ENCODE measurements at places on chromosomes 7 and 10. TPM values are rescaled to one million over a fixed set of nuclear protein-coding genes. Genes with fewer than 3 reads are reported as not detected.
A peak's percentile ranks its signal among the peaks of the same experiment; 100 is the strongest.

GRCh38 chr10:35558276-35558675, 46.9 kb upstream of the GJD4 start:
- H3K4me1 ChIP-seq: peaks cover 3% of the 10 kb centered on the region
- H3K27ac ChIP-seq: no peak overlapping the region
- no peak overlapping the region for H3K4me3 ChIP-seq
- DNase-seq: no peak

DNA sequence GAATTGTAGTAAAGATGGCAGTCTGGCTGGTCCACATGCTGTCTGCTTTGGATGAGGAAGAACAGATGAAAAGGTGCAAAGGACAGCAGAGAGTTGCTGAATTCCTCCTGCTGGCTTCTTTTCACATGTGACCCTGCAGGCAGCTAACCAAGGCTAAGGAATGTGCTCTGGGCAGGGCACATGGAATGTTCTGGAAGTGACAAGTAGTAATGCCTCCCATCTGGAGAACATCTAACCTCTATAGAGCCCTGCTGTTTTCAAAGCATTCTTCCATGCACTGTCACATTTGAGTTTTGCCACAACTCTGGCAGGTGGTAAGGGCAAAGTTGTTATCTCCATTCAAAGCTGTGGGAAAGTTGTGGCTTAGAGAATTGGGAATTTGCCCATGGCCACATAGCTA, 208.8 kb downstream of the STK31 start:
- no peaks in the 10 kb centered on the region for H3K27me3 ChIP-seq
- H3K4me3 ChIP-seq: no peak overlapping the region
- H3K4me1 ChIP-seq: no peaks in the 10 kb centered on the region
- no peak overlapping the region for H3K27ac ChIP-seq
- no peaks in the 10 kb centered on the region for H3K36me3 ChIP-seq

GRCh38 chr7:20216406-20217036, 663 bp downstream of the MACC1 start:
- H3K4me3 ChIP-seq: no peak overlapping the region
- H3K4me1 ChIP-seq: peaks cover 14% of the 10 kb centered on the region
- H3K27ac ChIP-seq: no peak overlapping the region
- no peak for DNase-seq

DNA sequence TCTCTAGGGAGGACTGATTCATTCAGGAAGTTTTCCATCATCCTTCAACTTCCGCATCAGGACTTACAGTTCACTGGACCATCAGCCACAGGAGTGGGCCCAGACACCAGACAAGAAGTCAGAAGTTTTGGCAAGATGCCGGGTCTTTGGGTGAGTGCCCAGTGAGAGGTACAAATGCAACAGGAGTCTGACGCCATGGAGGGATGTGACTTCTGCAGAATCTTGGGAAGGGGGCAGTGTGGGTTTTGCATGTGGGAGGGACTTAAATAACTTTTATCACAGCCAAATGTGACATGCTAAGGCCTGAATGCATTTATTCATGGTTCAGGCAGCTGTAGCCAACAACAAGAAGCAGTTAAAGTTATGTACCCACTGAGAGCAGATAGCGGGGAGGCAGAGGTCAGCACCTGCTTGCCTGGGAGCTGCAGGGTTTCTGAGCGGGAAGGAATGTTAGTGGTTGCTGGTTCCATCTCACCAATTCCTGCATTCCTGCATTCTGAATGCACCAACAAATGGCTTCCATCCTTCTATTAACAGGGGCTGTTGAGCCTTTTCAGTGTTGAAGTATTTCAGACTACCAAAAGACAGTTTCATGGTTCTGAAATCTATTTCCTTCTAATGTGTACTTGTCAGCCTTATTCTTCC, 375.2 kb downstream of the PAXIP1 start:
- no peaks in the 10 kb centered on the region for H3K27me3 ChIP-seq
- H3K27ac ChIP-seq: no peak overlapping the region

DNA sequence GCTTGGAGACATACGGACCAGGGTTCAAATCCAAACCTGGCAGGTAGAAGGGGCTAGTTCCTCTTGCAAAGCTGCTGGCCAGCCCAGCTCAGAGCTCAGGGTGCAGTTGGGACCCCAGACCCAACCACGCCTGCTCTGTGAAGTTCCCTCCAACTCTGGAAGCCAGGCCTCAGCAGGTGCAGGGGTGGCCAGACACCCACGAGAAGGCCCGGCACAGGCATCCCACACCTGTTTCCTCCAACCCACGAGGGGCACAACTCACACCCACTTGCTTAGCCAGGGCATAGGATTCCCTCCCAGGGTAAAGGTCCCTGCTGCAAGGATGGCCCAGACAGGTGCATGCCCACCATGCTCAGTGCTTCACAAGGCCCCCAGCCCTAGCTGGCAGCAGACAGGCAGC, 262.4 kb downstream of the GRID1 start:
- H3K27ac ChIP-seq: no peak overlapping the region

DNA sequence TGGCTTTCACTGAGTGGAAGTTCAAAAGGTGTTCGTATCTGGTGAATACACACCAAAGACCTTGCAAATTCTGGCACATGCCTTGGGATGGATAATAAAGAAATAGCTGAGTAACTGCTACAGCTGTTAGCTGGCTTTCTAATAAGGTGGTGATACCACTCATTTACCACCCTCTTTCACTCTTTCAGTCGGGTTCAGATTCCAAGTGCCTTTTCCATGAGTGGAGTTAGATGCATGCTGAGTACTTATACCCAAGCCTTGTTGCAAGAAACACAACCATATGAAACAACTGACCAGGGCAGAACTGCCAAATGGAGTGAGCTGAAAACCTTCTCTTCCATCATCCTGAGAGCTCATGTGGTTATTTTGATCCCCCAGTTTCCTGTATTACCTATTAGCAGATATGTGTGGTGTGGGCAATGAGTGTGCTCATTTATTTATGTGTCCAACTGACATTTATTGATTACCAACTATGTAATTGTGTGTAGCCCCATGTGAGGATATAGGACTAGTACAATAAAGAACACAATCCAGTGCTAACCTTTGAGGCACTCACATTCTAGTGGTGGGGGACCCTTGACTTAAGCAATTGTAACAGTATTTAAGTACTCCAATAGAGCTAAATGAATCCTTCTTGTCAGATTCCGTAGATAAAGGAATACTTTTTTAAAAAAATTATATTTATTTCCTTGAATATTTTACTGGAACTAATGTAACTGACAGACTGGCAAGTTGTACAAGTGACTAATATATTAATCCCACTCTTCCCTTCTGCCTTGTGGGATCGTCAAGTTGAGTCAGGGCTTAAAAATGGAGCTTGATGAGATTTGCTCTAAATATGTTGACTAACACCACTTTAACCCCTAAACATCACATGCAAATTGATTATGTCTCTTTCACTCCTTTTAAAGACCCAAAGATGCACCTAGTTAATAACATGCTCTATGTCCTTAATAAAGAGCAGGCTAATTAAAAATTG, 124.7 kb downstream of the ARID5B start:
- DNase-seq: peak; percentile 75
- H3K27me3 ChIP-seq: no peaks in the 10 kb centered on the region
- H3K27ac ChIP-seq: peak overlapping the region; percentile 3
- no peak overlapping the region for H3K4me3 ChIP-seq
- H3K4me1 ChIP-seq: peaks cover 27% of the 10 kb centered on the region

- peak; percentile 96 for DNase-seq
- H3K27me3 ChIP-seq: no peaks in the 10 kb centered on the region
- peaks cover 11% of the 10 kb centered on the region for H3K4me1 ChIP-seq
- H3K4me3 ChIP-seq: no peak overlapping the region
Observed at GRCh38 chr10:10872035-10872673, 145.5 kb upstream of the CELF2 start.

DNA sequence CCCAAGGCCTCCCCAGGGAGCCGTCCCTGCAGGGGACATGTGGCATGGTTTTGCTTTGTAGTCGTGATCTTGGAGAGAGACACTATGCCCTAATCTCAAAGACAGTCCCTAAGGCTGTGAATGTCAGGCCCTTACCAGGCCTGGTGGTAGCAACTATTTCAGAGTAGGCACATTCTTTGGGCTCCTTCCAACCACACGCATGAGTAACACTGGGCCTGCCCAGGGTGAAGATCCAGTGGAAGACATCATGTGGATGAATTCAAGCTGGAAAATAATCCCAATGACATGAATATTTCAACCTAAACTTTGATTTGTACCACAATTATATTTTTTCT, 39.5 kb upstream of the INSIG1 start:
- no peak overlapping the region for H3K4me3 ChIP-seq
- H3K27ac ChIP-seq: no peak overlapping the region
- peaks cover 3% of the 10 kb centered on the region for H3K27me3 ChIP-seq
- H3K36me3 ChIP-seq: no peaks in the 10 kb centered on the region

GRCh38 chr7:101542527-101543241, 86.4 kb downstream of the MYL10 start:
- DNase-seq: peak; percentile 29
- H3K36me3 ChIP-seq: no peaks in the 10 kb centered on the region
- no peak overlapping the region for H3K4me3 ChIP-seq
- H3K4me1 ChIP-seq: peaks cover 2% of the 10 kb centered on the region

Gene HTR5A
- not detected for total RNA-seq

DNA sequence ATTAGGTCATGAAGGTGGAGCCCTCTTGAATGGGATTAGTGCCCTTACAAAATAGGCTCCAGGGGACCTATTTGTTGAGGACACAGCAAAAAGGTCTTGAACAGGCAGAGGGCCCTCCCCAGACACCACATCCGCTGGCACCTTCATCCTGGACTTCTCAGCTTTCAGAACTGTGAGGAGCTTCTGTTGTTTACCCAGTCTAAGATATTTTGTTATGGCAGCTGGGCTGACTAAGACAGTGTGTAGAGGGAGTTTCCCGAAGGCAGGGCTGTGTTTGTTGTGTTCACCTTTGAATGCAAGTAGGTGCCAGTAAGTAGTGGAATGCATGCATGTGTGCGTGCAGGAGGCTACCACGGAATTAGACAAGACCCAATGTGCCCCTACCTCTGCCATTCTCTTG, 106.7 kb downstream of the PTPRE start:
- H3K27me3 ChIP-seq: peaks cover 3% of the 10 kb centered on the region
- H3K4me1 ChIP-seq: no peaks in the 10 kb centered on the region
- no peaks in the 10 kb centered on the region for H3K36me3 ChIP-seq
- H3K27ac ChIP-seq: no peak overlapping the region
- H3K4me3 ChIP-seq: no peak overlapping the region
- no peak for DNase-seq

GRCh38 chr10:86122646-86123045, 243.9 kb downstream of the GRID1 start:
- DNase-seq: no peak
- H3K4me1 ChIP-seq: no peaks in the 10 kb centered on the region
- no peaks in the 10 kb centered on the region for H3K27me3 ChIP-seq
- H3K36me3 ChIP-seq: no peaks in the 10 kb centered on the region
- H3K4me3 ChIP-seq: no peak overlapping the region

Gene GIMAP8
- not detected for total RNA-seq

- H3K4me3 ChIP-seq: no peak within 1 kb of the TSS
- H3K27me3 ChIP-seq: peaks cover 90% of the 10 kb centered on the region
- no peaks in the 10 kb centered on the region for H3K36me3 ChIP-seq
- H3K4me1 ChIP-seq: no peaks in the 10 kb centered on the region
Observed at GRCh38 chr10:69573056-69573806, at the start of gene NEUROG3. NEUROG3 (minus strand) TSS chr10:69573422; CDS start chr10:69573043, 379 bp downstream.

- H3K27me3 ChIP-seq: no peaks in the 10 kb centered on the region
- no peaks in the 10 kb centered on the region for H3K4me1 ChIP-seq
- no peak for DNase-seq
Observed at GRCh38 chr7:17488829-17489228, 190.4 kb downstream of the AHR start.

- peaks cover 3% of the 10 kb centered on the region for H3K27me3 ChIP-seq
- H3K36me3 ChIP-seq: no peaks in the 10 kb centered on the region
- no peak overlapping the region for H3K27ac ChIP-seq
- H3K4me3 ChIP-seq: no peak overlapping the region
- no peak for DNase-seq
- no peaks in the 10 kb centered on the region for H3K4me1 ChIP-seq
Observed at GRCh38 chr7:39033885-39034624, 56.3 kb downstream of the POU6F2 start.

Gene GNAI1
- 44.2 TPM for total RNA-seq

- no peaks in the 10 kb centered on the region for H3K27me3 ChIP-seq
- no peak for DNase-seq
- no peaks in the 10 kb centered on the region for H3K36me3 ChIP-seq
- H3K4me3 ChIP-seq: no peak overlapping the region
- H3K4me1 ChIP-seq: no peaks in the 10 kb centered on the region
Observed at GRCh38 chr7:157903296-157903695, 566.5 kb downstream of the DNAJB6 start.

DNA sequence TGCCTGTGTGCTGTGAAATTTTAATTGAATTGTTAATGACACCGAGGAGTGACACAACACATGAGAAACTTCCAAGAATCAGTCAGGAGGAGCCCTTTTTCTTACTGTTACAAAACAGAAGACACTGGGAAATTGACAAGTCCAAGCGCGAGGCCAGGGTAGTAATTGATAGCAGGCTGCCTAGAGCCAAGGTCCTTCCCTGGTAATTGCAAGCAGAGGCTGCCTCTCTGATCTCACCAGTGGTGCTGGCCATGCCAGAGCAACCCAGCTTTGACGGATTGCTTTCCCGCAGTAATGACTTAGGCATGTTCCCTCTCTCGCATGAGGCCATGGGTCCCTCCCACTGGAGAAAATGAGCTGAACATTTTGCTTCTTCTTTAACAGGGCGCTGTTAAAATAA, 111.5 kb downstream of the LRMDA start:
- H3K27ac ChIP-seq: no peak overlapping the region
- no peaks in the 10 kb centered on the region for H3K36me3 ChIP-seq
- H3K4me3 ChIP-seq: no peak overlapping the region

GRCh38 chr7:30019960-30020359, 6.5 kb downstream of the FKBP14 start:
- H3K27me3 ChIP-seq: no peaks in the 10 kb centered on the region
- no peaks in the 10 kb centered on the region for H3K4me1 ChIP-seq
- no peak overlapping the region for H3K4me3 ChIP-seq
- peaks cover 7% of the 10 kb centered on the region for H3K36me3 ChIP-seq
- no peak overlapping the region for H3K27ac ChIP-seq

GRCh38 chr10:69214666-69215131, 5.4 kb upstream of the HKDC1 start:
- H3K36me3 ChIP-seq: no peaks in the 10 kb centered on the region
- no peak for DNase-seq
- no peaks in the 10 kb centered on the region for H3K27me3 ChIP-seq
- no peaks in the 10 kb centered on the region for H3K4me1 ChIP-seq

DNA sequence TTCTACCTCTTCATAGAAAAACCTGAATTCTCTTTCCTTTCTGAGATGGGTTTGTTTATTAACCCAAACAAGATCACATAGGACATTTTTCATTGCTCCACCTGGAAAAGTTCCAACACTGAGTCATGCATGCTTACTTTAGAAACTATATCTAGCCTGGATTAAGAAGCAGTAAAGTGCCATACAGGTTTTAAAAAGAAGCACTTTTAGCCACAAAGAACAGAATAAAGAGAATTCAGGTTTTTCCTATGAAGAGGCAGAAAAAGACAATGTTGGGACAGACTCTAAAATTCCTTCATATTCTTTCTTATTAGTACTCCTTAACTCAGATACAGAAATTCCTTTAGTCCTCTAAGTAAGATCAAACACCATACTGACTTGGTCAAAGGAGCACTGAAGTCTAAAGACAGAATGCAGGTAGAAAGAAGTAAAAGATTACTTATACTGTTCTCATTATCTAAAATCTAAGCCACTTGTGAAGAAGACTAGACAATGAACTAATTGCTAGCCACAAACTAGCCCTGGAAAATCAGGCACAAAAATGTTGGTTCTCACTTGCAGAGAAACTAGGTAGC, 241.3 kb downstream of the ANK3 start:
- peak; percentile 84 for DNase-seq
- no peak overlapping the region for H3K4me3 ChIP-seq
- H3K27ac ChIP-seq: no peak overlapping the region
- H3K36me3 ChIP-seq: no peaks in the 10 kb centered on the region
- no peaks in the 10 kb centered on the region for H3K27me3 ChIP-seq

- H3K27me3 ChIP-seq: no peaks in the 10 kb centered on the region
- no peak for DNase-seq
- H3K4me3 ChIP-seq: no peak overlapping the region
- no peaks in the 10 kb centered on the region for H3K4me1 ChIP-seq
- no peak overlapping the region for H3K27ac ChIP-seq
Observed at GRCh38 chr7:131097662-131098376, 229.9 kb upstream of the MKLN1 start.
